Body of pancreas (tissue), 4 donors: ENCODE measurements at places on chromosomes 4 and X. TPM values are rescaled to one million over a fixed set of nuclear protein-coding genes. Genes with fewer than 3 reads are reported as not detected.

NDP gene
- not detected for total RNA-seq

BEX5 gene
- 4.3 TPM for total RNA-seq

MFAP3L gene
- total RNA-seq = 1.3 TPM

POF1B gene
- 8.6 TPM for total RNA-seq

CNKSR2 gene
- 9.9 TPM for total RNA-seq

GRCh38 chr4:24794480-24794879 is 893 bp upstream of the SOD3 start:
- H3K27me3 ChIP-seq = no peaks in the 10 kb centered on the region
- no peaks in the 10 kb centered on the region for H3K36me3 ChIP-seq
- peaks cover 18% of the 10 kb centered on the region for H3K4me1 ChIP-seq
- no peak overlapping the region for H3K4me3 ChIP-seq
